ENCODE measurements at places on chromosomes 7 and 10.

GRCh38 chr10:130963786-130964522 lies 347.6 kb downstream of the TCERG1L start:
- no peak for DNase-seq

DNA sequence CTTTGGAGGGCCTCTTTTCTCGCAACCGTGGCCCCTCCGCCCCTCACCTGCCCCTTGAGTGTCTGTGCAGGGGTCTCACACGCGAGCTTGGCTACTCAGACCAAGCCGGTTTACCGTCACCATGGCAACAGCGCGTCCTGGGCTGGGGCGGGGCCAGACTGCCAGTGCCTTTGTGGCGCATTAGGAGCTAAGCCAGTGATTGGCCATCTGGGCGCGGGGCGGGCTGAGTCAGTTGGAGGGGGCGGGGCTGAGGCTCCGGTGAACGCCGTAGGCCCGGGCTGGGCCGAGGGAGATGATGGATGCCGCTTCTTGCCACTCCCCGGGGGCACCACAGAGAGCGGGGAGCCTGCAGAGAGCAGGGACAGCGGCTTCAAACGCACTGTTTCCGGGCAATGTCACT lies 48.7 kb upstream of the FXYD4 start:
- peak; percentile 84 for DNase-seq

DNA sequence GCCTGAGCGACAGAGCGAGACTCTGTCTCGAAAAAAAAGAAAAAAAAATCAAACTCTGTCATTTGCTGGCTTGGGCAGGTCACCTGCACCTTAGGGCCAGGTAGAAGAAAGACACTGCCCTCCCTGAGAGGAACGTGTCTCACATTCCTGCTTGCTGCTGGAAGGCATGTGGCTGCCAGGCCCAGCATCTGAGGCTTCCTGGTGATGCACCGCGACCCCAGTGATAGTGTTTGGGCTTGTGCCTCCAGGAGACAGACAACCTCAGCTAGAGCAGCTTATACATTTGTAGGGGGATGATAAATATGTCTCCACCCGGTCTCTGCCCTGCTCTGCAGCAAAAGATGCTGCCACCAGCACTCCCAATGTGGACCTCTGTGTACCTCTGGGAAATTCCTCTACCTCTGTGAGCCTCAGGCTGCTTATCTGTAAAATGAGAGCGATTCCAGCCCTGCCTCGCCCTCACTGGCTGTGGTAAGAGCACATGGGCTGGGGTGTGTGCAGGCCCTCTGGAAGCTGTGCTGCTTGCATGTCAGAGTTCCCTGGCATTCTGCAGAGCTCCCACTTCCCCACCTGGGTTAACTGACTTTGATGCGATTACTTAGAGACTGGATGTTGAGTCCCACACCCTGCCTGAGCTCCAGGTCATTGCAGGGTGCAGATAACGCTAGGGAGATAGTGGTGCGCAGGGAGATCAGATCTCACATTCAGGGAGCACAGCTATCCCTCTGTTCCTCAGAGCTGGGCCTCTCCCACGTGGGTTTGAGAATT lies 19.9 kb downstream of the SLC29A3 start:
- no peak for DNase-seq

- no peak for DNase-seq
Measured at GRCh38 chr7:105216786-105217185, 171.9 kb downstream of the SRPK2 start.

- DNase-seq = no peak
Measured at GRCh38 chr10:77179015-77179695, 458.5 kb downstream of the KCNMA1 start.

DNA sequence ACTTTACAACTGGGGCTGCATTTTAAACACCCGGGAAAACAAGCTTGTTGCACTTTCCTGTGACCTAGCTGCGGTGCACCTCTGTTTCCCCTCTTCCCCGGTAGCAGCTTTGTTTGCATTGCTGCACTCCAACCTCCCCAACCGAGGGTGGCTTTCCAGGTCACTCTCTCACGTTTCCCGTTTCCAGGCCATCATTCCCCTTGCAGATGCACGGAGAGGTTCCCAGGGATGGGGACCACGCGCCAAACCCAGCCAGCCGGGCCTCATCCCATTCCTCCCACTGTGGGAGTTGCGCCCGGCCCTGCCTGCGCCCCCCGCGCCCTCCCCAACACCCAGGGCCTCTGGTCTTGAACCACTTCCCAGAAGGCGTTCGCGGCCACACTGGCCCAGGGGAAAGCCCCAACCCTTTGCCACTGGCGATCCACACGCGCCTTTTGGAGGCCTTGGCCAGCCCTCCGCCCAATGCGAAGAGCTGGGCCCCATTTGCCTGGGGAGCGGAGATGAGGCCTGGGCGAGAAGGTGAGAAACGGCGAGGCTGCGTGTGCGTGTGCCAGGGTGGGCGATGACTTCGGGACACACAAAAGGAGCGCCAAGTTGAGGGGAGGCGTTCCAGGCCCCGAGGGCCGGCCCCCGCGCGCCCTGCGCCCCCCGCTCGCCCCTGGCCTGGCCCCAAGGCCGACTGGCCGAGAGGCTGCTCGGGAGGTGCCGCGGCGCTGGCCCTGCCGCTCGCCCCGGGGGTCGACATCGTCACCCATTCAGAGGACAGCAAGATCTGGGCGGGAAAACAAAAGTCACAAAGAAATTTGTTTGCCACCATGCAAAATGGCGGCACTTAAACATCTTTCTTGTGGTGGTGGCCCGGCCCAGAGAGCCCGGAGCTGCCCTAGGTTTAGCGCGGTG lies 15.9 kb downstream of the SKIDA1 start:
- DNase-seq = no peak

DNA sequence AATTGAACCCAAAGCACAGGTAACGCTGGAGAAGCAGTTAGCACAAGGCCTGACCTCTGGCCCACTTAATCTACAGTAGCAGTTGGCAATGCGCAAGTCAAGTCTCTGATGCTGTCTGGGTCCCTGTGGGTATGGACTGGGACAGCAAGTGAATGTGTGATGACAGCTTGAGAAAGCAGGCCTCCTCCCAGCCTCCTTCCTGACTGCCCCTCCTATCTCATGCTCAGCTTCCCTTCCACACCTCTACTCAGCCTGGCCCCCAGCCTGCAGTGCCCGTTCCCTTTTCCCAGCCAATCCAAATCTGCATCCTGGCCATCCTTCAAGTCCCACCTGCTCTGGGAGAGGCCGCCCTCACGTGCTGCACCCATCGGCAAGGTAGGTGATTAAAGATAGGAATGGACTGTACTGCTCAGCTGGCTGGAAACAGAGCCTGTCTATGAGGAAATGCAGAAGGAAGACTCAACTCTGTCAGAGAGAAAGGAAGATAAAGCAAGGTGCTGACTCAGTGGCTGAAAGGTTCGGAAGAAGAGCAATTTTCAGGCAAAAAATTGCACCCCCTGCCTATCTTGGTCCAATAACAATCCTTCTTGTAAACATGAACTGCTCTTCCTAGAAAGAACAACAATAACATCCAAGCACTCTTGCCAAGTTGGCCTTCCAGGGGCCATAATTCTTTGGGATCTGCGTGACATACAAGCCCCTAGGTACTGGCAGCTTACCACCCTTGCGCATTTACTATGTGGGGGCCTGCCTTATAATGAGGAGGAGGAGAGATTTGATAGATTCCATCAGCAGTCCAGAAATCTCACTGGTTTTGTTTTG lies 16.6 kb upstream of the FGFR2 start:
- DNase-seq = no peak

- no peak for DNase-seq
Measured at GRCh38 chr10:102812231-102812876, 24.9 kb downstream of the CYP17A1 start.

- DNase-seq = no peak
Measured at GRCh38 chr10:69337296-69338132, 59.2 kb downstream of the HK1 start.

- DNase-seq = no peak
Measured at GRCh38 chr7:13416071-13416470, 573.4 kb downstream of the ETV1 start.

- DNase-seq = no peak
Measured at GRCh38 chr7:41942468-41943093, 239.7 kb upstream of the INHBA start.

GRCh38 chr10:120580918-120581895 lies 124.2 kb downstream of the PLPP4 start:
- DNase-seq = no peak

DNA sequence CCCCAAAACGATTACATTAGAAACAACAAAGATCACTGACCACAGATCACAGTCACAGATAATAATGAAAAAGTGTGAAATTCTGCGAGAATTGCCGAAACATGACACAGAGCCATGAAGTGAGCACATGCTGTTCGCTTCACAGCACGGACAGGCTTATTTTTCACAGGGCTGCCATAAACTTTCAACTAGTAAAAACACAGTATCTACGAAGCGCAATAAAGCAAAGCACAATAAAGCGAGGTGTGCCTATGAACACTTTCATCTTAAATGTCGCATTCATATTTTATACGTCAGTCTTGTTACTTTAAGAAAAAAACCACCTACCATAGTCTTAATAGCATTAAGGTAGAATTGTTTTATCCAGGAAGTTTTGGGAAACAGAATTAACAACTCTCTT lies 51.5 kb downstream of the ESYT2 start:
- DNase-seq = no peak

DNA sequence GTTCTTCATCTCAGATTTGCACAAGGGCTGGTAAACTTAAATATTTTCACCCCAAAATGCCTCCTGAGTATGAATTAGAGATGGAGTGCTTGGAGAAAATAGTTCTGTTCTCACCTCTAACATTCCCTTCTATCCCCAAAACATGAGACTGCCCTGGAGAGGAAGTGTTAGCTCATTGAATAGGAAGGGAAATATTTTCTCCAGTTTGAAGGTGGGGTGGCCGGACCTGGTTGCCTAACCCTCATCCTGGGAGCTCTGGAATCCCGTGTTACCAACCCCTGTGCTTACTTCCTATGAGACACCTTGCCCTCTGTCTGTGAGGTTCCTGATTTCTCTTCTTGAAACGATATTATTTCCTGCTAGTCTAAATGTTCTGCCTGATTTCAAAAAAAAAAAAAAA lies 779 bp downstream of the IFIT2 start:
- no peak for DNase-seq

- DNase-seq = no peak
Measured at GRCh38 chr7:30349170-30349569, 64.8 kb downstream of the ZNRF2 start.

DNA sequence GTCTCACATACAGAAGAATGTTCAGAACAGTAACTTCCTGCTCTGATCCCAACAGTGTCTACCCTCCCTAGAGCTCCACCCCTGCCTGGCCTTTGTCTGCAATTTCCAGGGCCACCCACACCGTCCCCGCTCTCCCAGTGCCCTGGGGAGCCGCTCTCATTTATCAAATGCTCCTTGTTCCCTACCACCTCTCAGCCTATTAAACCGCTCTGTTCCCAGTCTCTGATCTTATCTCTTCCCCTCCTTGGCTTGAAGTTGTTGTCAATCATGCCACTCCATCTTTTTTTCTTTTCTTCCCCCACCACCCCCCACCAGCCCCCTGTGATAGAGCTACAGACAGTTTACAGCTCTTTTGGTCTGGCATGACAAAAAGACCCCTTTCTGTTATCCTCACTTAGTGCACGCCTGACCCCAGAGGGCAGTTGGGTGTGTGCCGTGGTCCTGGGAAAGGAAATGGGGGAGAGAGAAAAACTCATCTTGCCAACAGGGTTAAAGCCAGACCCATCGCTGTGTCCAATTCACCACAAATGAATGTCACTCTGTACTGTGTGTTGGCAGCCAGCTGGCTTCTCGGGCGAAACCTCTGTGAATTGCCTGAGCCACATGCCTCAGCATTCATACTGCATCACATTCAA lies 28.8 kb upstream of the HECTD2 start:
- no peak for DNase-seq

DNA sequence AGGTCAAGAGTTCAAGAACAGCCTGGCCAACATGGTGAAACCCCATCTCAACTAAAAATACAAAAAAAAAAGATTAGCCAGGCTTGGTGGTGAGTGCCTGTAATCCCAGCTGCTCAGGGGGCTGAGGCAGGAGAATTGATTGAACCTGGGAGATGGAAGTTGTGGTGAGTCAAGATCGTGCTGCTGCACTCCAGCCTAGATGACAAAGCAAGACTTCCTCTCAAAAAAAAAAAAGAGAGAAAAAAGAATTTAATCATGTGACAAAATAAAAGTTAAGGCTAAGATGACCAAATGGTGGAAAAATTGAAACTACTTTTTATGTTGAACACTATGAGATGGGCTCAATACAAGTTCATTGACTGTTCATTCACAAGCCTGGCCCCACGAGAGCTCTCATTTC lies 141.1 kb upstream of the WDR11 start:
- DNase-seq = no peak

- DNase-seq = no peak
Measured at GRCh38 chr10:99369551-99369950, 40.4 kb downstream of the CNNM1 start.

DNA sequence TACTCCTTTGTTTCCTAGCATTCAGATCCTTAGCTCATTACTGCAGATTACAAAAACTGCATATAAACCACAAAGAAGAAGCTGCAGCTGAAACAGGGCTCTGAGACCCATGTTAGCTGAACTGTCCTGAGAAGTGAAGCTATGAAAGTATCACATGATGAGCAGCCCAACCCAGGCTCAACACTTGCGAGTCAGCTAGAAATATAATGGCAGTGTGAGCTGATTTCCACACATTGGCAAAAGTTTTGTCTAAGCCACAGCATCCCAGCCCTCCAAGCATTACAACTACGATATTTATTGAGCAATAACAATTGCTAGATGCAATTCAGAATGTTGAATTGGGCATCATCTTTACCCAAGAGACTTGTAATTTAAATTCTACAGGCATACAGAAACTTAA lies 34.5 kb upstream of the SKAP2 start:
- no peak for DNase-seq

GRCh38 chr7:140263277-140263676 lies 86.5 kb upstream of the KDM7A start:
- no peak for DNase-seq

GRCh38 chr7:8590791-8591190 lies 157.4 kb downstream of the NXPH1 start:
- DNase-seq = no peak

GRCh38 chr7:1994931-1995330 lies 237.8 kb downstream of the MAD1L1 start:
- DNase-seq = no peak

DNA sequence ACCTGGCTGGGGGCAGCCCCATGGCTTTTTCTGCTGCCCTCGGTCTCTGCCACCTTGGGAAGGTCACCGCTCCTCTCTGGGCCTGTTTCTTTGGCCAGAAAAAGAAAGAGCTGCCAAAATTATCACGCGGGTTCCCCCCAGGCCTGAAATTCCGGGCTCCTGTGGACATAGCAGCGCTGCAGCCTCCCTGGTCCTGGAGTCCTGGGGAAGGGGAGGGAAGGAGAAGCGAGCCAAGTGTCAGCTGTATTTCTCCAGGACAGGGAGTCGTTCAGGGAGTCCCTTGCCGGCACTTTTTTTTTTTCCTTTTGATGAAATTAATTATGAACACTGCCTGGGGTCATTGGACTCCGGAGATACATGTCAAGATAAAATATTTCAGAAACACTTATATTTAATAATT lies 152.3 kb upstream of the GPR26 start:
- no peak for DNase-seq

DNA sequence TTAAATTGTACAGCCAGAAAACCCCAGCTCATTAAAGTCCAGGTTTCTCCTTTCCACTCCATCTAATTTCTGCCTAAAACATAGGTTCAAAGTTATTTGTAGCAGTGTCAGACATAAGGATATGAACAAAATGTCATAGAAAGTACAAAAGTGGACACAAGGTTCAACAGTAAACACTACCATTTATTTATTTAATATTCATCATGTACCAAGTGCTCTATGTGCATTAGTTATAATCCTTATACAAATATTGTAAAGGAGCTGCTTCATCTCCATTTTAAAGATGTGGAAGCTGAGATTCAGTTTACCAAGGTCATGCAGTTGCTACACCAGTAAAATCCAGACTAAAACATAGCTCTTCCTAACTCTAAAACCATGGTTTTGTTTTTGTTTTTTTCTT lies 52.0 kb upstream of the CDK1 start:
- DNase-seq = no peak

- DNase-seq = no peak
Measured at GRCh38 chr7:18419456-18419855, 76.1 kb upstream of the HDAC9 start.

Data from stimulated activated CD4-positive, alpha-beta T cell treated with anti-CD3 and anti-CD28 coated beads, TNF-alpha, amount 100 ng/mL, for 48 hours (primary cell).